ENCODE measurements at places on chromosomes 16 and 17. TPM values are rescaled to one million over a fixed set of nuclear protein-coding genes. Genes with fewer than 3 reads are reported as not detected.

Gene MT1G
- not detected for total RNA-seq

Gene CCDC78
- total RNA-seq: 0.80 TPM

Gene RHBDL1
- 0.42 TPM for total RNA-seq

Gene SALL1
- total RNA-seq: not detected

Gene PYY
- not detected for total RNA-seq

Measured in esophagus muscularis mucosa (tissue), 4 donors.